ENCODE measurements at places on chromosomes 12 and 14.

DNA sequence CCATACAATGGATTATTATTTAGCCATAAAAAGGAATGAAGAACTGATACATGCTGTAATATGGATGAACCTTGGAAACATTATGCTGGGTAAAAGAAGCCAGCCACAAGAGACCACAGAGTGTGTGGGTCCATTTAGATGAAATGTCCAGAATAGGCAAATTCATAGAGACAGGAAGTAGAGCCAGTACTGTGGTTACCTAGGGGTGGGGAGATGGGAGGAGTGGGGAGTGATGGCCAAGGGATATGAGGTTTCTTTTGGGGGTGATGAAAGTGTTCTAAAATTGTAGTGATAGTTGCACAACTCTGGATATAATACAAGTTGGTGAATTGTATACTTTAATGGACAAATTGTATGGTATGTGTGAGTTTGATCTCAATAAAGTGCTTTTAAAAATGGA is 18.6 kb downstream of the JDP2 start:
- no peak for DNase-seq

DNA sequence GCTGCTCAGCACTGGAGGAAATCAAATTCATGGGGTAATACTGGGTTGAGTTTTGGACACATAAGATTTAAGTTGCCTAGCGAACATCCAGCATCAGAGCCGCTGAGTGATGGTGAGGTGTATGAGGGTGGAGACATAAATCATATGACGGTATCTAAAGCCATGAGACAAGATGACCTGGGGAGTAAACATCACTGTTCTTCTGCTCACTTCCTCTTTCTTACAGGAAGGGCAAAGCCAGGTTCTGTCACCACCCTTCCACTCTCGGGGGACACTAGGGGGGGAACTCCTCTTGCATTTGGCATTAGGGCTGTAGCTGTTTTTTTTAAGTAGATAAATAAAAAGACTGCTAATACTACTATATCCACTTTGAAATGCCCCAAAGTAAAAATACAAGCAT is 24.0 kb downstream of the PRDM4 start:
- DNase-seq: no peak

GRCh38 chr14:104009297-104009696 is 67.0 kb upstream of the RD3L start:
- no peak for DNase-seq

GRCh38 chr12:13242936-13243335 is 46.4 kb downstream of the EMP1 start:
- DNase-seq: no peak

GRCh38 chr12:133165776-133166175 is 15.5 kb upstream of the ZNF268 start:
- DNase-seq: no peak

DNA sequence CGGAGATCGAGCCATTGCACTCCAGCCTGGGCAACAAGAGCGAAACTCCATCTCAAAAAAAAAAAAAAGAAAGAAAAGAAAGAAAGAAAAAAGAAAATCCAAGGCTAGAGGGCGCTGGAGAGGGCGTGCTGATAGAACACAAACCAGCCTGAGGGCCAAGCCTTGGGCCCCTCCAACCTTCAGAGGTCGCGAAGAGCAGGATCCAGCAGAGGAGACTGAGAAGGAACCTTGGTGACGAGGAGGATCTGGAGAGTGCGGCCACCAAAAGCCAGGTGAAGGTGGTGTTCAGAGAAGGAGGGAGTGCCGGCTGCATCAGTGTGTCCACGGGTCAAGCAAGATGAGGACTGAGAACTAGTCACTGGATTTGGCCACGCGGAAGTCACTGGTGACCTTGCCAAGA is 4.1 kb upstream of the DYNC1H1 start:
- peak; percentile 21 for DNase-seq

GRCh38 chr12:124626971-124627411 is 59.6 kb upstream of the NCOR2 start:
- DNase-seq: no peak

DNA sequence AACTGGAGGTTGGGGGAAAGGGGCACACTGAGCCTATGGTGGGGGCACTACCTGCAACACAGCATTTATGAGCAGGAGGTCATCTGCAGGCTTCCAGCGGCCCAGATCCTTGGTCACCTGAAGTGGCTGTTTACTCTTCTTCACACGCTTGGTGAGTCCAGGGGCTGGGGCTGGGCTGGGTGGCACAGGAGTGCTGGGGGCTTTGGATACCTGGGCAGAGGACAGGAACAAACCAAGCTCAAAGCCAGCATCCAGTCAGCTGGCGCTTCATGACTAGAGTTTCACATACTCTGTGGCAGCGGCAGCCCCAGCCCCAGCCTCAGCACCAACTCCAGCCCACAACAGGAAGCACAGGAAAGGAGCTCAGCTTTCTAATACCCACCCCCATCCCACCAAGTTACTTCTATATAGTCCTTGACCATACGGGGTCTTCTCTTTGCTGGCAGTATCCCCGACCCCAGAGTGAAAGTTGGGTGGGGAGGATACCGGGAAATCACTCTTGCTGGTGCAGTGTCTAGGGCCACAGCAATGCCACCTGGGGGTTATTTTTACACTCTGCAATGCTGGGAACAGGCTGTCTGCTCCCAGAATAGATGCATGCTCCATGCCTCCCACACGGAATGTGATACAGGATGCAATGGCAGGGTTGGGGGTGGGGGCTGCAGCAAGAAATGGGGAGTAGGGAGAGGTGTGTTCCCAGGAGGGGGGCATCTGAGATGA is 3.1 kb downstream of the MCRS1 start:
- DNase-seq: no peak

DNA sequence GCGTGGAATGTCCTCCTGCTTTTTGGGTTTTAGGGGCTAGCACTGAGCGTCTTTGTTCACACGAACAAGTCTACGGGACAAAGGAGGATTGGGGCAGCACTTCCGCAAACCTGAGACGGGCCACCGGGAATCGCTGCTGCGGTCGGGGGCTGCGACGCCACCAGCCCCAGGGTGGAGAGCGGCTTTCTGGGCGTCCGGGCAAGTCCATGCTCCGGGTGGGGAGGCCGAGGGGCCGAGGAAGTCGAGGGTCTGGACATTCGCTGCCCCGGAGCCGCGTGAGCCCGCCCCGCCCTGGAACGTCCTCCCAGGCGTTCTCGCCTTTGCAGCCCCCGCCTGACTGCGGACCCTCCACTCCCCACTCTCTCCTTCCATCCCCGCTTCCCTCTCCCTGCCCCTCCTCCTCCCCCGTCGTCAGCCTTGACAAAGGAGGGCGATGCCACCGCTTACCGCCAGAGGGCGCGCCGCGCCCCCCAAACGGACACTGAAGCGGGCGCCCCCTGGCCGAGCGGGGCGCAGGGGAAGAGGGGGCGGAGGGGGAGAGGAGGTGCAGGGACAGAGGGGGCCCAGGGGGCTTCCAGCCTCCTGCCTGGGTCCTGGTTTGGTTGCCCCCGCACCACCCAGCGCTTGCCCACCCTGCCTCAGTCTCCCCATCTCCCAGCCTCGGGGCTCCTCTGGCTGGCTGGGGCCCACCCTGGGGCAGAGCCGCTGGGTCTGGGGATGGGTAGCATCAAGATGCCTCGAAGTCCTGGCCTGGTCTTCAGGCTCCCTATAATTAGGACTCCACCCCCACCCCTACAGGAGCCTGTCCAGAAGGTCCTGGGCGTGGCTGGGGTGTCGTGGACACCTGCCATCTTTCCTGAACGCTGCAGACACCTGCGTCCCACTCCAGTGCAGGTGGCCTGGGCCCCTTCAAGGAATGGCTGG is 39.1 kb upstream of the INF2 start:
- DNase-seq: peak; percentile 92

DNA sequence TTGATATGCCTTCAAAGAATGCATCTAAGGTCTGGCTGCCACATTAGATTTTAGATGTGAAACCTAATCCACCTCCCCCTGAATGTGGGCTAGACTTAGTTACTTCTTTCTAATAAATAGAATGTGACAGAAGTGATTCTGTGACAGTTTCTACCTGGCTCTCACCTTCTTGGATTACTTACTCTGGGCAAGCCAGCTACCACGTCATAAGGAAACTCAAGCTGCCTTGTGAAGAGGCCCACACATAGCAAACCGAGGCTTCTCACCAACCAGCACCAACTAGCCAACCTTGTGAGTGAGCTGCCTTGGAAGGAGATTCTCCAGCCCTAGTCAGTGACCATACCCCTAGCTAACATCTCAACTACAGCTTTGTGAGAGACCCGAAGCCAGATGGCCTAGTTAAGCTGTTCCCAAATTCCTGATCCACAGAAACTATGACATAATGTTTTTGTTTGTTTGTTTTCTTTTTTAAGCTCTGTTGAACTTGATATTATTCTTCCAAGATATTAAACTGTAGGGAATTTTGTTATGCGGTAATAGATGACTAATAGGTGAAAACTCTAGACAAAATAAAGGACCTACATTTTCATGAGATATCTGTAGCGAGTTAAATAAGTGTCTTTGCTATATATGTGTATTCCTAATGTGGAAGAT is 6.2 kb downstream of the GPR19 start:
- DNase-seq: no peak

GRCh38 chr14:98965076-98965475 is 306.9 kb downstream of the BCL11B start:
- DNase-seq: no peak

DNA sequence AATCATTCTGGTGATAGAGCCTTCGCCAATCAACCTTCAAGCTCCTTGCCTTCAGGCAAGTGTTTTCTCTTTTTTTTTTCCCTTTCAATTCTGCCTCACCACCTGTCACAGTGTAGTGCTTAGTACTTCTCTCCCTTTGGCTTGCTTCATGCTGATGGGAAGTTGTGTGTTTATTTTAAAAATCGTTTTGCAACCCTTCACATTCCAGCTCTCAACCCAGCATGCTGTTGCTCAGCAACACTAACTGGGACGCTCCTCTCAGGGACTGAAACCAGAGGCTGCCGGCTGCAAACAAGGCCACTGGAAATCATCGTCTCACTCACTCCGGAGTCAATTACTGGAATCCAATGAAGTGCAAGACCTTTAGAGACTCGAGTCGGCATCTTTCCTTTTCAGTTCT is 342.7 kb downstream of the PRKD1 start:
- DNase-seq: peak; percentile 89

GRCh38 chr14:53924753-53925152 is 31.9 kb downstream of the BMP4 start:
- no peak for DNase-seq

DNA sequence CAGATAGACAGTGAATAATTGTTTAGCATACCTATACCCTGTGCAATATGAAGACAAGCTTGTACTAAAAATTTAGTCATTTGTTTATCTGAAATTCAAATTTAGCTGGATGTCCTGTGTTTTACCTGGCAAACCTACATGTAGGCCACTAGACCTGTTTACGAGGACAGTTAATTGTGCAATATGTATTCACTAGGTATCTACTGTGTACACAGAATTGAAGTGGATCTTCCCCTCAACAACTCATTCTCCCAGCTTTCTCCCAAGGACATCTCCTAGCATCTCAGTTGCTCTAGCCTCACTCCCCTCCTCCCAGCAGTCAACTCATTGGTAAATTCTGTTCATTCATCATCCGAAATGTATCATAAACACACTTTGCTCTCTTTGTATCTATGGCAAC is 25.3 kb downstream of the AK7 start:
- peak; percentile 12 for DNase-seq

DNA sequence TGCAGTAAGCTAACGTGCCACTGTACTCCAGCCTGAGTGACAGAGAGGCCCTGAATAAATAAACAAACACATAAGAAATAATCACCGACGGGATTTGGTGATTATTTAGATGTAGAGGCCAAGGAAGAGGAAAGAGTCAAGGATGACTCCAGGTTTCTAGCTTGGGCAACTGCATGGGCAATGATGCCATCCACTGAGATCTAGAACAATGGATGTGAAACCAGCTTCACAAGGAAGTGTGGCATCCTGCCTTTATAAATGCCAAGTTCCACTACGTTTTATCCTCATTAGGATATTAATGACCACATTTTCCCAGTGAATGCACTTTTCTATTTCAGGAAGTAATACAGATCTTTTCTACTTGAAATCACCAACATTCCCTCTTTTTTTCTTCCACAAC is 10.9 kb upstream of the PTGER2 start:
- DNase-seq: no peak

- no peak for DNase-seq
Measured at GRCh38 chr14:92443741-92444140, 69.8 kb upstream of the RIN3 start.

DNA sequence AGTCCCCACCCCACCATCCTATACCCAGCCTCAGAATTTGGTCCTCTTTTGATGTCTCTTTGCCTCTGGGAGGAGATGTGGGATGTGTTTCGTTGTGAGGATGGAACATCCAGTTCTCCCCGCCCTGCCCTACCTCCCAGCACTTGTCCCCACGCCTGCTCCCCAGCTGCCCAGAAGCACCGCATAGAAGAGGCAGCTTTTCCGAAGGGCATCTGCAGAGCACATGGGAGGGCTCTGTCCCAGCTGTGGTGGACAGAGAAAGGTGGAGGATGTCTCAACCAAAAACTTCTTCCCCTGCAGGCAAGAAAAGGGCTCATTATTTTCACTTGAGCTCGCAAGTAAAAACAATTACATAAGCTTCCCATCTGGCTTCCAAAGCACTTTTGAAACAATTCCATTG is 302.6 kb downstream of the PCNX1 start:
- DNase-seq: no peak

- no peak for DNase-seq
Measured at GRCh38 chr14:99095369-99095768, 176.6 kb downstream of the BCL11B start.

GRCh38 chr12:661720-662486 is 1.3 kb downstream of the NINJ2 start:
- no peak for DNase-seq

DNA sequence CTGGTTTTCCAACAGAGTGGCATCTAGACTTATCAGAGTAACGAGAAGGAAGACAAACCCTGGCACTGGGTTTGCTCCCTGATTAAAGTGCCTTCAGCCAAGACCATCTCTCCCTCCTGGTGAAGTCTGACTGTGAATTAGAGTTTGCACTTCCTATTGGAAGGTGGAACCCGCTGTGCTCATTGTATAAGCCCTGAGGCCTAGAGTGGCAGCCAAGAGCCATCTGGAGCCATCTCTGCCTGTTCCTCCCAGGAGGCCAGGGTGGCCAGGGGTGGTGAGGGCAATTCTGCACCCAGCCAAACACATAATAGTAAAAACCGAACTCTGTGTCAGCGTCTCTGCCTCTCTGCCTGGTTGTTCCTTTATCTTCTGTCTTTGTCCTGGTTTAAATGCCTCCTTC is 25.0 kb downstream of the MFAP5 start:
- DNase-seq: no peak

DNA sequence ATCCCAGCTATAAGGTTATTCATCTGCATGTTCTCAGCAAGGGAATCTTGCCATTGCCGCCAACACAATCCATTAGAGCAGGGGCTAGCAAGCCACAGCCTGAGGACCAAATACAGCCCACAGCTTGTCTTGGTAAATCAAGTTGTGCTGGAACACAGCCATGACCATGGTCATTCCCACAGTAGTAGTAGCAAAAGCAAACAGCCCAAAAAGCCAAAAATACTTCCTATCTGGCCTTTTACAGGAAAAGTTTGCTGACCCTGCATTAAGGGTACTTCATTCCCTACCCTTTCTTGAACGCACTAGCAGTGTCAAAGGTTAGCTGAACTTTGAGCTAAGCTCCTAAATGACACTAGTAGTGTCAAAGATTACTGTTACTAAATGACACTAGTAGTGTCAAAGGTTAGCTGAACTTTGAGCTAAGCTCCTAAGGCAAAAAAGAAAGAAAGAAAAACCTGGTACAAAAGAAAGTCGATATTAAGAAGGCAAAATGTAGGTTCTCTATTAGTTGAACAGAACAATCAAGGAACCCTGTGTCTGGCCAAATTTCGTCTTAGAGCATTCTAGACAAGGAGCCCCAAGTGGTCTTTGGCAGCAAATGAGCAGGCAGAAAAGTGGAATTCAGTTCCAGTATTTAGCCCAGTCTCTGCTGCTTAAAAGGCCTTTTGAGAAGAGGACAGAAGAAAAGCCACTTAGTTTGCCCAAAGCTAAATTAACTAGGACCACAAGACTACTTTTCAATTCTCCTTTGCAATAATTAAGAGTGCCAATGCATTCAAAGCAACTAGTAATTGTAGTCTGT is 67.7 kb downstream of the NT5DC3 start:
- DNase-seq: peak; percentile 63
